ENCODE measurements at places on chromosomes 3 and 15. TPM values are rescaled to one million over a fixed set of nuclear protein-coding genes. Genes with fewer than 3 reads are reported as not detected.

DNA sequence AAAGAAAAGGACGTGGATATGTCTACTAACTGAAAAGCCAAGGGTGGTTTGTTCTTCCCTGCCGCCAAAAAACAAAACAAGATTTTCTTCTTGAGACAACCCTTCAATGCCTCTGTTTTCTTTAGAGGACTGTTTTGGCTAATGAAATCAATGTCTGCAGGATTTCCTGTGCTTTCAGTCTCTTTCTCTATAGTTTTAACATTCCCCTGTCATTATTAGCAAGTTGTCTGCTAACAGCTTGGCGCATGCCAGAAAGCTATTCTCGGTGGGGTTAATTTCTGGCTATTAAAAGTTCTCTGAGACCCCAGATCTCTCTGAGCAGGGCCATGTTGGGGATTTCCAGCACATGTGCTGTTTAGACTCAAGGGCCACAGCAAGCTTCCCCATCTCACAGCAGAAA is 56.7 kb downstream of the ITPR1 start:
- DNase-seq, result no peak

- no peak for DNase-seq
These were observed 79.8 kb upstream of the IGF1R start for GRCh38 chr15:98568382-98569017.

DNA sequence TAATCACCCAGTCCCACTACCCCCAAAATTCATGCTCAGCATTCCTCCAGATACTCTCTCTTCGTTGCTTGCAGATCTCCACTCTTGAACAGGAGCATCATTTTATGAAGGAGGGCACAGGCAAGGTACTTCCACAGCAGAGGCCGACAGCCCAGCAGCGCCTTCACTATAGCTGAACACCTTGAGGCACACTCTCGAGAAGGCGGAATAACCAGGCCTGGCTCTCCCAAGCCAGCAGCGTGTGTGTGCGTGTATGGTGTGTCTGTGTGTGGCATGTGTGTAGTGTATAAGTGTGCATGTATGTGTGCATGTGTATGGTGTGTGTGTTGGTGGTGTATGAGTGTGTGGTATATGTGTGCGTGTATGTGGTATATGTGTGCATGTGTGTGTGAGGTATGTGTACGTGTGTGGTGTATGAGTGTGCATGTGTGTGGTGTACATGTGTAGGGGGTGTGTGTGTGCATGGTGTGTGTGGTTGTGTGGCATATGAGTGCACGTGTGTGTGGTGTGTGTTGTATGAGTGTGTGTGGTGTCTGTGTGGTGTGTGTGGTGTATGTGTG is 161.8 kb downstream of the XXYLT1 start:
- DNase-seq, result no peak

Gene PLA2G4D
- polyA plus RNA-seq, result 0.12 TPM

GRCh38 chr3:162367429-162368260 is 871.0 kb downstream of the OTOL1 start:
- no peak for DNase-seq

Gene PRSS50
- polyA plus RNA-seq, result 0.15 TPM

- DNase-seq, result no peak
These were observed 11.2 kb downstream of the MYD88 start for GRCh38 chr3:38149708-38150107.

Gene MORC1
- polyA plus RNA-seq, result 0.08 TPM

Gene COL6A5
- polyA plus RNA-seq, result 0.04 TPM

DNA sequence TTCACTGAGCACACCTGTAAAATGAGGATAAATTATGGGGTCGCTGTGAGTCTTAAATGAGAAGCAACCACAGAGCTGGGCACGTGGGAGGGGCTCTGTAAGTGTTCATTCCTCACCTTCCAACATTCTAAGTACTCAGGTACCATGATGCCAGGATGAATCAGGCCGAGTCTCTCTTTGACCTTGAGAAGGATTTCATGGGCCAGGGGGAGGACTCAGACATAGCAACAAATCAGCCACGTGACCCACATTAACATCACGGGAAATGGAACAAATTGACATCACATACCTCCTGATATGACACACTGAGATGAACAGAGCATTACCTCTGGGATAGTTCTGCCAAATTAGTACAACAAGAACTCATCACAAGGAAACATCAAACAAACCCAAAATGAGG is 35.2 kb upstream of the USP3 start:
- DNase-seq, result no peak

Gene PPM1L
- 7.2 TPM for polyA plus RNA-seq

DNA sequence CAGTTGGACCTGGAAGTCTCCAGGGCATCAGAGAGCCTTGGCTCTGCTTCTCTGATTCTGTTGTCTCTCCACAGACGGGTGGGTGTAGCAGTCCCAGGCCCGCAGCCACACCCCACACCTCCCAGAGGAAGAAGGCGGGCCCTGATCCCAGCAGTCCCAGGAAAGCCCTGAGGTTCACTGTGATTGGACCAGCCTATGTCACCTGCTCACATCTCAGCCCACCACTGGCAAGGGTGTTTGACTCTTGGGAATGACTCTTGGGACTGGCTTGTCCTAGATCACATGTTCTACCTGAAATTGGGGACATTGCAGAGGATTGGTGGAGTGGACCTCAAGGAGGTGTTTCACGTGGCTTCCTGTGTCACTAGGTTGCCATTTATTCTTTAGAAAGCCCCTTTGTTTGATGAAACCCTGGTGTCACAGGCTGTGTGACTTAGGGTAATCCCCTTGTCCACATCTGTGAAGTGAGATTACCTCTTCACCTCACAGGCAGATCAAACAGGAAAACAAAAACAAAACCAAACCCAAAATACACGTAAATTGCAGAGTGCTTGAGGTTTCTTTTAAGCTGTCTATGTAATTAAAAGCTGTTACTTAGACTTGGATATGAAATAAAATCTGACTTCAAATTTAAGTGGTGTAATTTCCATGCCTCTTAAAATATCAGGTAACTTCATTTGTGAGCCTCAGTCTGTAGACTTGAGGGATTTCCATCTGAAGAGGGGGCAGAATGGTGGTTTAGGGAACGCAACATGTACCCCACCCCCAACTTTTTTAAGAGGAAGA is 26.7 kb downstream of the FLNB start:
- DNase-seq, result no peak

DNA sequence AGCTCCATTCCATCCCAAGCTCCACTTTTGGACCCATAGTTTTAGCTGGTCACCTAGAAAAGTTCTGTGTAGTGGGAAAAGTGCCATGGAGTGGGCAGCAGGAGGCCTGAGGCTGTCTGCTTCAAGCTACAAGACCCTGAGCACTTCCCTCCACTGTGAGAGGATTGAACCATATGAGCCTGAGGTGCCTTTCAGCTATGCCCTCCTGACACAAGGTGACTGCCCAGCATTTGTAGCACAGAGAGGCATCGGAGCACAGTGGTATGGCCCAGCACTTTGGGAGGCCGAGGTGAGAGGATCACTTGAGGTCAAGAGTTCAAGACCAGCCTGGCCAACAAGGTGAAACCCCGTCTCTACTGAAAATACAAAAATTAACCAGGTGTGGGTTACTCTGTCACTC is 3.9 kb upstream of the KBTBD13 start:
- DNase-seq, result no peak

Gene SLC2A2
- polyA plus RNA-seq, result not detected

Gene PRR20G
- polyA plus RNA-seq, result not detected

GRCh38 chr3:52834871-52835501 is at the start of gene MUSTN1:
MUSTN1 (minus strand) TSS chr3:52835019; CDS start chr3:52834948, 71 bp downstream.
- DNase-seq, result peak; percentile 54

Gene ZNF80
- polyA plus RNA-seq, result not detected

Gene DNAH1
- polyA plus RNA-seq, result 2.4 TPM

DNA sequence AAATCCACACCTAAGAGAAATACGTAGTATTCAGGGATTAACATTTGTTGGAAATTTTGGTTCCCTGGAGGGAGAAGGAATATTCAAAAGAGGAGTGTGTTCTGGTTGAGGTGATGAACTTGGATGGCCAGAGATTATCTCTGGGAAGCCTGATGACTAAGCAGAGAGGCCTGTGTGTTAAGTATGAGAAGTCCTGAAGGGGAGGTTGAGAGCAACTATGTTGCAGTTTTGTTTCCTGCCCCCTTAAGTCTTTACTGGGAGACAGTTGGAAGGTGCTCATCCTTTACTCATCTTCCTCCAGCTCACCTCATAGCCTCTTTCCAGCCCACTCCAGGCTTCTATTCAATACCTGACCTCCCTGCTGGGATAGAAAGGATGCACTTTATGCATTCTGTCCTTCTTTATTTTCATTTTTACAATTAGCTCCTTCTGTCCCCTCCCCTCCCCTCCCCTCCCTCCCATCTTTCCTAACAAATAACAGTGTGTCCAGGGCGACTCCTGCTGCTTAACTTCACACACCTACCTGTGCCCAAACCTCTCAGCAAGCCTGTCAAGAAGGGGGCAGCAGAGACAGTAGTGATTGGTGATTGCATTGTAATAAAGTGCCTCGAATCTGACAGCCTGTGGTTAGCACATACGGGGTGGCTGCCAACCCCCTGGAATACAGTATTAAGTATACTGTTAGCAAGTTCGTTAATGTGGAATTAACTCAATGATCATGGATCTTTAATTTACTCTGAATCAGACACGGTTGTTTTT is 11.9 kb downstream of the RAP2B start:
- DNase-seq, result no peak

DNA sequence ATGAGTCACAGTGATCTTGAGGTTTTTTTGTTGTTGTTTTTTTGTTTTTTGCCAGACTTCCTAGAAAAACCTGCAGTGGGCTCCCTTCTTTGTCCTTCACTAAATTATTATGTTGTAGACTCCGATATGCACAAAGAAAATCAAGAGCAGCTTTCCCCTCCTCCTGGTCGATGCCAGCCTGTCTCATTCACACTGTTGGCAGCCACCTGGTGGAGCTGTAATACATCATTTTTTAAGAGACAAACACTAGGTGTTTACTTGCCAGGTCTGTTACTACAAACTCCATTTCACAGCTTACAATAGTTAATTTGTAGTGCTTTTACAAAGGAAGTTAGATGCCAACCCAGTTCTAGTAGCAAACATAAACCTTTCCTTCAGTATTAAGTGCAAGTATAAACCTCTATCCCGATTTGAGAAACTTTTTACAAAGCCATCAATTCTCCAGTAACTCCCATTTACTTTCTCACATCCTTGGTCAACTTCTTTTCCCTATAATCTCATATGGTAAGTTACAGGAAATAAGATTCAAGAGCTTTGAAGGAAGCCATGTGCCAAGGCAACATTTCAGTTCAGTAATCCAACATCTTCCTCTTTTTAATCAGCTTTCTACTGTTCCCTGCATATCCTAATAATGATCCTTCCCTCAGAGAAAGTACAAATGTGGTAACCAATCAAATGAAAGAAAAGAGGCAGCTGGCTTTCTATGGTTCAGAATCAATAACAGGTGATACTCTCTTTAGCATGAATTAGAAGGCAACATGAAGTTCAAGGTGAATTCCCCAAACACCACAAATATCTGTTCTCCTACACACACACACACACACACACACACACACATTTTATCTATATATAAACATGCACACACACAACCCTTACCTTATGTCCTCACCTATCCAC is 14.0 kb downstream of the AAGAB start:
- DNase-seq, result no peak

DNA sequence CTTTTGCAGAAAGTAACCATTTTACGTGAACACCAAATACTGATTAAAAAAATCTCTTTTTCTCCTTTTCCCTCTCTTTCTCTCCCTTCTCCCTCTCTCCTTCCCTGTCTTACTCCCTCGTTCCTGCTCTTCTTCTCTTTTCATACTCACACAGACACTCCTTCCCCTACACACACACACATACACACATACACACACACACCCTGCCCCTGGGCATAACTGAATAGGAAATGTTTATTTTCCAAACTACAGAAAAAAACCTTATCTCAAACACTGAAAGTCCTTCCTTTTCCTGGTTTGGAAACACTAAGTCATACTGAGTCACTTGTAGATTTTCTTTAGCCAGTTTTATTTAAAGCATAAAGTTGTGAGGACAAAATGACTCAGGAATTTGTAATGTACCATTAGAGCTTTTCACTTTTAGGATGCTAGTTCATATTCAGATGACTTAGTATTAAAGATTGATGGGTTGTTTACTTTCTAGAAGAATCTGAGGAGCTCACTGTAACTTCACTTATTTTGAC is 62.4 kb downstream of the MBNL1 start:
- DNase-seq, result no peak

DNA sequence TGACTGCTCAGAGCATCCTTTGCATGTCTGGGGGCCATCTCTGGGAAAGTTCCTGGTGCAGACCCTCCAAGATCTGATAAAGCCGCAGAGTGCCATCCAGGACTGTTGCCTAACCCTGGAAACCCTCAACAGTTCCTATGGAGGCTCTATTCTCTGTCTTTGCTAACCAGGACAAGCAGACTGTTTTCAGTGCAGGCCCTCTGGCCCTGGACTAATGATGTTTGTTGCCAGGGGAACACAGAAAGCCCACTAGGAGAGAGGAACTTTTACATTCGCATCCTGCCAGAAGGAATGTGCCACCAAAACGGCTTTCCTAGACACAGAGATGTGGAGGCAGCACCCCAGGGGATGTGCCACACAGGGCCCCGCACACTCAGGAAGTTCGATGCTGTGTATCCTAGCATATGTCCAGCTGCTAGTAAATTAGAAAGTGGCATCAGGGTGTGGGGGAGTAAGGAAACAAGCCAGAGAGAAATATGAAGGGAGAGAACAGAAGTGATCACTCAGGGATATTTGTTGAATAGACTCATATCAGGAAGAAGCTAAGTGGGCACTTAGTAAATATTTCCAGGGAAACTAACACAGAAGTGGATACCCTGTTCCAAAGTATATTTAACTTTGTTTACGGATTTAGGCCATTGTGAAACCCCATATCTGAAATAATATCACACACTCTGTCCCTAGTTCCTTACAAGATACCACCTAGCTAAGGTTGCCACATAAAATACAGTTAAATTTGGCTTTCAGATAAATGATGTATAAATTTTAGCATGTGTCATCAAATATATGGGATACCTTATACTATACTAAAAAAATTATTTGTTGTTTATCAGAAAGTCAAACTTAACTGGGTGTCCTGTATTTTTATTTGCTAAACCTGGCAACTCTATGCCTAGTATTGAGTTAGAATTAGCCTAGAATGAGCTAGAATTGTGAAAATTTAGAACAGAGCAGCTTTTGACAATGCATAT is 29.9 kb upstream of the TMOD3 start:
- no peak for DNase-seq

- DNase-seq, result no peak
These were observed 83.7 kb downstream of the TRAK1 start for GRCh38 chr3:42174679-42175385.

- DNase-seq, result no peak
These were observed 3.3 kb downstream of the NPTN start for GRCh38 chr15:73629798-73630429.

Gene C3orf85
- polyA plus RNA-seq, result not detected

- no peak for DNase-seq
These were observed 549.3 kb upstream of the IL12A start for GRCh38 chr3:159439346-159439745.

GRCh38 chr3:4191971-4192370 is 111.2 kb upstream of the SETMAR start:
- no peak for DNase-seq

- DNase-seq, result no peak
These were observed 662.9 kb downstream of the SQOR start for GRCh38 chr15:46297766-46298165.

DNA sequence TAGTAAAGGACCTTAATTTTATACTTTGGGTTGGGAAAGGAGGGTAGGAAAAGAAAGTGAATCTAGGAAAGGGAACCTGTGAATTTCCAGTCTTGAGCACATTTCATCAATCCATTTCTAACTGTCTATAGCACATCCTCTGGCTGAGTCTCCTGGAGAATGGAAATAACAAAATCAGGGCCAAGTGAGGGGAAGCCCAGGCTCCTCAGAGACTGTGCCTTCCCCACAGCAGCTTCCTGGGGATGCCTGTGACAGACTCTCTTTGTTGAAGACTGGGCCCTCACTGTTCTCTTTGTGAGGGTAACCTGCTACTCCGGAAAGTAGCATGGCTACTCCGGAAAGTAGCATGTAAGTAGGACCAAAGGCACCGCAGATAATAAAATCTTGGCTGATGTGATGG is 22.6 kb upstream of the CSPG5 start:
- peak; percentile 30 for DNase-seq

Measured in muscle of back (tissue), 13 donors.